ENCODE measurements at places on chromosomes 4 and X.

- DNase-seq = no peak
Measured at GRCh38 chr4:147360301-147360700, 120.6 kb upstream of the EDNRA start.

DNA sequence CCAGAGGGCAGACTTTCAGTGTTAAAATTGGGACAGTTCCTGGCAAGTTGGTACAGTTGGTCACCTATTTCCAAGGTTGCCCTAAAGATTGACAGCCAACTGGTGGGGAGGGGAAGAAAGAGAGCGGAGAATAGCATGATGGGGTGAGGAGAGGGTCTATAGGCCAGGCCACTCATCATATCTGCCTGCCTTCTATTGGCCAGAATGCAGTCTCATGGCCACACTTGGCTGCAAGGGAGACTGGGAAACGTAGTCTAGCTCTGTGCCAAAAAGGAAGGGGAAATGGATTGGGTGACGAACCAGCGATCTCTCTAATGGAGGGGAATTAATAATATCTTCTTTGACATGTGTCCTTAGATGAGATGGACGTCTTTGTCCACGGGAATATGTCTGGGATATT lies 197.4 kb upstream of the ATP6AP2 start:
- no peak for DNase-seq

- DNase-seq = no peak
Measured at GRCh38 chr4:11232015-11232414, 196.7 kb downstream of the HS3ST1 start.

DNA sequence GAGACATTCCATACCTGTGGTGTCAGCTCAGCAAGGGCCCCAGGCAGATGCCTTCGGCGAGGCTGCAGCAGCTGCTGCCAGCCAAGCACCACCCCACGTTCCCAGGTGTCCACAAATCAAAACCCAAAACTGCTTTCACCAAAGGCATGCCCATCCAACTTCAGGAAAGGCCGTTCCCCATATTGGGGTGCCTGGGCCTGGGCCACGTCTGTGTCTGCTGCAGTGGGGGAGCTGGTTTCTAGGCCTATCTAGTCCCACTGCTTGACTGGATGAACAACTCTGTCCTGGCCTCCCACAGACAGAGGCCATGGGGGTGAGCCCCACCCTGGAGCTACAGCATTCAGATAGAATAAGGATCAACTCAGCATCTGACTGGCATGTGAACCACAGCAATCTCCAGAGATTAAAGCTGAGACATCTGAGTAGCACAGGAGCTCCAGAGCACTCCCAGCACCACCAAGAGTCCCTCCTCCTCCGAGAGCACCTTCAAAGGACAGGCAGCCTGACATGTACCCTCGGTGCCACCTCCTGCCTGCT lies 37.0 kb downstream of the NAT8L start:
- DNase-seq = peak; percentile 20

GRCh38 chr4:173334891-173335752 lies 964 bp upstream of the HMGB2 start:
- peak; percentile 81 for DNase-seq

DNA sequence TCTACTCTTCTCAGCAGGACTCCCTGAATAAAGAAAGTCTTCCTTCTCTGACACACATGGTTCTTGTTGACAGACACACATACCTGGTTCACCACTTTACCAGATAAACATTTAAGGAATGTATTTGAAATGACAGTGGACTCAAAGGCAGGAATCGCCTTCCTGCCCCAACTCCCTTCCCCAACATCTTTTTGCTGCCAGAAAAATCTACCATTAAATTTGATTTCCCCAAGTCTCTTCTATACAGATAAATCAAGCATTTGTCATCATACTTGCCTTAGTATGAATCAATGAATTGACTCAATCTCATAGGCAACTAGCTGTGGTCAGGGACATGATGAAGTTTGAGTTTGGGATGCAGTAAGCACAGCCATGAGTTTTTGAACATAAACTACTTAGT lies 23.3 kb upstream of the ANXA5 start:
- DNase-seq = no peak

DNA sequence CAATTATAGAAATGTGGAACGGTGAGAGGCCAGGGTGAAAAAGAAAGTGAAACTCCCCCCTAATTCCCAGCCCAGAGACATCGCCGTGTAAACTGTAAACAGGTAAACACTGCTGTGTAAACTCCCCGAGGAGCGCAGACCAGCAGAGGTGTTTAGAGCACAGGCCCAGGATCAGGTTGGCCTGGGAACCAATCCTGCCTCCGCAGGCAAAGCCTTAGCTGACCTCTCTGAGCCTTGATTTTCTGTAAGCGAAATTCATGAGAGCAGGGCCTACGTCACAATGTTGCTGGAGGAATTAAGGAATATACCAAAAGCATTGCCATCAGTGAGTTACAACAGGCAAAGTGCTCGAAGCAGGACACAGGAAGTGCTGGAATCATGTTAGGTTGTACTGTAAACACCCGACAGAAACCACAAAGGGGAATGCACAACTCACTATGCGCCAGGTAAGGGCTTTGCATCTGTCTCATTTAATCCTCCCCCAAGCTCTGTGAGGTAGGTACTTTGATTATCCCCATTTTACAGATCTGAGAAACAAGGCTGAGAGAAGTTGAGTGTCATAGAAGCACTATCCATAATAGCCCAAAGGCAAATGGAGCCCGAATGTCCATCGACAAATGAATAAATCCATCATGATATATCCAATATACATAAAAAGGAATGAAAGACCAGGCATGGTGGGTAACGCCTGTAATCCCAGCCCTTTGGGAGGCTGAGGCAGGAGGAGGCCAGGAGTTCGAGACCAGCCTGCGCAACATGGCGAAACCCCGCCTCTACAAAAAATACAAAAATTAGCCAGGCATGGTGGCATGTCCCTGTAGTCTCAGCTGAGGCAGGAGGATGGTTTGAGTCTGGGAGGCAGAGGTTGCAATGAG lies 30.7 kb upstream of the KIAA0232 start:
- no peak for DNase-seq

- DNase-seq = no peak
Measured at GRCh38 chr4:726235-726787, 20.7 kb downstream of the PCGF3 start.

DNA sequence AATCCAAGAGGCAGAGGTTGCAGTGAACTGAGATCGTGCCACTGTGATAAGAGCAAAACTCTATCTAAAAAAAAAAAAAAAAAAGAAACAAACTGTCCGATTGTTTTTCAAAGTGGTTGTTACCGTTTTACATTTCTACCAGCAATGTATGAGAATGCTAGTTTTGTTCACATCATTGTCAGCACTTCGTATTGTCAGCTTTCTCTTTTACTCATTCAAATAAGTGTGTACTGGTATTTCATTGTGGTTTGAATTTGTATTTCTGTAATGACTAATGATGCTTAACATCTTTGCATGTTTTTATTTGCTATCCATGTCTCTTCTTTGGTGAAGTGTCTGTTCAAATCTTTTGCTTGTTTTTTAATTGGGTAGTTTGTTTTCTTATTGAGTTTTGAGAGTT lies 65.8 kb downstream of the GPR101 start:
- no peak for DNase-seq

GRCh38 chr4:179831274-179831673 lies 2389.0 kb upstream of the AGA start:
- DNase-seq = no peak

GRCh38 chr4:55907469-55907868 lies 41.3 kb upstream of the CEP135 start:
- DNase-seq = no peak

DNA sequence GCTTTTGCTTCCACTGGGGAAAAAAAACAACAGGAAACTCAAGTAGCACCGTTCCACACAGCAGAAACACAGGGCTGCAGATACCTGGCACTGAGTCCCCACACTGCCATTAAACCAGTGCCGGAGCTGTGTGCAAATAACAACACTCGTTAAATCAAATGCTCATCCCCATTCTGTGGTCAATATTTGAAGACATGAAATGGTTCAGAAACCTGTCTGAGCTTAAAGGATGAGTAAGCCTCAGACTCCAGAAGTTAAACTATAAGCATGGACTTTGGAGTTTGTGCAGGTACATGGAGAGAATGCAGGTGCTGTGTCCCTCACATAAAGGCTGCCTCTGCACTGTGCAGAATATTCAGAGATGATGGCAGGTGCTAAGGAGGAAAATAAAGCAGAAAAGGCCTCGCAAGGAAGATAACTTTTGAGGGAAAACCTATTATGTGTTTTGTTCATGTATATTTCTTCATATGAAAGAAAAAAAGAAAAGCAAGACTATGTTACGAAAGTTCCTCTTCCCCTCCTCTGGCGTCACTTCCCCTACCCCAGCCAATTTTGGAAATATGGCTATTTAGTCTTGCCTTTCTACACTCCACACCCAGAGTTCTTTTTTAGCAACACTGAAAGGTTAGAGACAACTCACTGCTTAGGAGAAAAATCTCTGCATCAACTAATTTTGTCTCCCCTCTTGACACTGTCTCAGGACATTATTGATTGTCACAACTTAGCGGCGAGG lies 4.6 kb downstream of the MPP1 start:
- peak; percentile 3 for DNase-seq

- DNase-seq = no peak
Measured at GRCh38 chr4:160611181-160611580, 1508.3 kb downstream of the RAPGEF2 start.

DNA sequence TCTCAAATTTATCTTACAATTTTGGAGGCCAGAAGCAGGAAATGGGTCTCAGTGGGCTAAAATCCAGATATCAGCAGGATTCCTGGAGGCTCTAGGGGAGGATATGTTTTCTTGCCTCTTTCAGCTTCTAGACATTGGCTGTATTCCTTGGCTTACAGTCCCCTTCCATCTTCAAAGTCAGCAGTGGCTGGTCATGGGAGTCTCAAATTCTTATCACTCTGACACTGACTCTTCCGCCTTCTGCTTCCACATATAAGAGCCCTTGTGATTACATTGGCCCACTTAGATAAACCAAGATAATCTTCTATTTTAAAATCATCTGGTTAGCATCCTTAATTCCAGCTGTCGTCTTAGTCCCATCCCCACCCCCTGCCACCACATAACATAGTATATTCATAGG lies 113.0 kb downstream of the PCDH7 start:
- DNase-seq = no peak

GRCh38 chr4:102554482-102554881 lies 53.3 kb downstream of the NFKB1 start:
- DNase-seq = peak; percentile 66

- DNase-seq = peak; percentile 20
Measured at GRCh38 chr4:1720163-1720983, 750 bp downstream of the TMEM129 start.

- no peak for DNase-seq
Measured at GRCh38 chr4:77220828-77221613, 64.0 kb downstream of the CCNG2 start.

DNA sequence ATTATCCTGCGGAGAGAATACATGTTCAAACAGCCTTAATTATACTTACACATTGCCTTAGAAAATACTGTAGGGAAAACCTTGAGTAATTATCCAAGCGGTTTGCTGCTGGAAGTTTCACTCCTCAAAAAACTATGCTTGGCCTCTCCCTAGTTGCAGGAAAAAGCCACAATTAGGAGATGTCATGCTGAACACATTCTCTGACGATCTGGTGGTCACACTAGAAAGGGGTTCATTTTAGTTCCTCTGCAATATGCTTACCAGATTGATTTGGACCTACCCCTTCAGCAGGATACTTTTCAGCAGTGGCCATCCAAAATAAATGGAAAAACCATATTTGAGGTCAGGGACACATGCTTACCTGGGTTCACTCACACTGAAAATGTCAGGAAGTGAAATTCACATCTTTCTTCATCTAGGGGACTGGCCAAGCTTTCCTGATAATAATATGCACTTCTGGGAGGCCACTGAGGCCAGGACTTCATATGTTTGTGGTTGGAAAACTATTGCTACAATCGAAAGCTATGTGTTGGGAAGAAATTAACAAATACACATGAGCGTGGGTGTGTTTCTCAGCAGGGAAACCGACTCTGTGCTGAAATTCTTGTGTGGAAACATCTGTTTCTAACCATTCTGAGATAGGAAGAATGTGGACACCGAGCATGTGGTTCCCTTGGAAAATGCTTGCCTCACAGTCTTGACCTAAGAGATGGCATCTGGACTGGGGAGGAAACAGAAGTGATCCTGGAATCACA lies 68.8 kb downstream of the ATXN3L start:
- DNase-seq = no peak

DNA sequence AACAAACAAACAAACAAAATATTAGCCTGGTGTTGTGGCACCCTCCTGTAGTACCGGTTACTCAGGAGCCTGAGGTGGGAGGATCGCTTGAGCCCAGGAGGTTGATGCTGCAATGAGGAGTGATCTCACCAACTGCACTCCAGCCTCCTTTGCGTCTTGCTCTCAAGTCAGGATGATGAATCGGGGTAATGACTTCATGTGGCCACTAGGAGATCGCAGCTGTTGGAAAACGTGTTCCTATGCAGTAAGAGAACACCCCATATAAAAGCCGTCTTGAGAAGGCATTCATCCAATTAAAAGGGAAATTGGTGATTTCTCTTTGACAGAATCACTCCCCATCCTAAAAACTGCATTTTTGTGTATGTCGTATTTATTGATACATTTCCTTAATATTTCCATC lies 6.9 kb downstream of the CCNB3 start:
- no peak for DNase-seq

DNA sequence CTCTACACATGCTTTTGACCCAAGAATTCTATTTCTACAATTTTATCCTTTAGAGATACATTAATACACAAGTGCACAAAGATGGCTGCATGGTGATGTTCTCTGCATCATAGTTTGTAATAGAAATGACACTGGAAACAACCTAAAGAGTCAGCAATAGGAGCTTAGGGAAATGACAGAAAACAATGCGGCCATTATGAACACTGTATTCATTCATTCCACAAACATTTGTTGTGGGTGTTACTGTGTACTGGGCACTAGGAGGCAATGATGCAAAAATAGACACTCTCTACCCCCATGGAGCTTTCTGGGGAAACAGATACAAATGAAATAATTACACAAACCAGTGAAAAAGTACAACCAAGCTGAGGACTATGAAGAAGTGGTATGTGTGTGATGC lies 32.0 kb downstream of the IDS start:
- no peak for DNase-seq

DNA sequence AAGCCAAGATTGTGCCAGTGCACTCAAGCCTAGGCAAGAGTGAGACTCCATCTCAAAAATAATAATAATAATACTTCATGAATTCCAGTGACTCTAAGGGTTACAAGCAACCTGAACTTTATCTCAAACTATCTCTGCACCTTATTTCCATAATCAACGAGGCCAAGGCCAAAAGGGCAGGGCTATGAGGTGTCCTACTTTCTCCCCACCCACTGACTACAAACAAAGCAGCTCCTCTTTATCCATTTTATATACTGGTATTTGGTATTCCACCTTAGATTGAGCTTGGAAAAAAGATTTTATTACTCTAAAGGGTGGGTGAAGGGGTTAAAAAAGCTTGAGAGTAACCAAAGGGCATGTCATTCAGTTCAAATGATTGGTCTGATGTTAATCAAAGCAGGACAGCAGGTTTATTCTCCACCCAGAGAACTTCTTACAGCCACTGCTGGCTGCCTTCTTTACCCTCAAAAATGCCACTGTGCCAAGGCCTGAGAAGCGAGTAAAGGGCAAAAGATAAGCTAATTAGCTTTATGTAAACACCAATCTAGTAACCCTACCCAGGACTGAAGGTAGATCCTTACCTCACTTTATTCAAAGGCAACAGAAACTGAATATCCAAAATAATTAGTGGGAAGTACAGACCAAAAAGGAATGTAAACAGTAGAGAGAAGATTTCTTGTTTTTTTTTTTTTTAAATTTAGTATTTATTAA lies 28.2 kb downstream of the APOO start:
- DNase-seq = no peak

GRCh38 chrX:1442724-1443367 lies 9.9 kb downstream of the ASMTL start:
- no peak for DNase-seq
